Liver (tissue), 10 donors: ENCODE measurements at places on chromosomes 1 and 21. TPM values are rescaled to one million over a fixed set of nuclear protein-coding genes. Genes with fewer than 3 reads are reported as not detected.

DNA sequence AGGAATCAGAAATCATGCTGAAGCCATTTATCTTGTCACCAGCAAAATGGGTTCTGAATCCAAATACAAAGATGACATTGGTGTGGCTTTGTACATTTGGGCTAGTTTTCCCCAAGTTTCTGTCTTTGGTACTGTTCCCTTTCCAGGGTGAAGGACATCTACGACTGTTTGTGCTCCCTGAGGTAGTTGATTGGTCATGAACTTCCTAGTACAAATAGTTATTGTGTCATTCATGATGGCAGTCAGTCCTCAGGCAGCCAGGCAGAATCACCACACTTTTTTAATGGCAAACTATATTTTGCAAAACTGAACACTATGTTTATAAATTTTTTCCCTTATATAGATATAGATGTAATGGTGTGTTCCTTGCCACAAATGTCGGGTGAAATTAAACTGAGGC is 46.0 kb downstream of the CEP350 start:
- DNase-seq: no peak

Gene ADAMTS1
- total RNA-seq: 13.4 TPM

- DNase-seq: no peak
Observed at GRCh38 chr1:1361982-1362423, 3.6 kb upstream of the MXRA8 start.

DNA sequence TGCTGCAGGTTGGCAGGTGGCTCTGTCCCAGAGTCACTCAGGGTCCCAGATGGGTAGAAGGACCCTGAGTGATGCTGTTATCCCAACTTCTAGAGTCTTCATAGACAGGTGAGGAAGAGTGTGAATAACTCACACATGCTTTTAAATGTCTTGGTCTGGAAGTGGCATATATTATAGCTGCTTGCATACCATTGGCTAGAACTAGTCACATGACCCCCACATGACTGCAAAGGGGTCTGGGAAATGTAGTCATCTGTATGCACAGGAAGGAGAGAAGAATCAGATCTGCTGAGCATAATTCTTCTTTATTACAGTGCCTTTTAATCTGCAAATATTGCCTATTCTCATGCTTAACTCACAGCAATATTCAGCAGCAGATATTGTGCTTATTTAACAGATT is 28.2 kb upstream of the KLHDC7A start:
- DNase-seq: no peak

GRCh38 chr1:100440075-100440809 is 87.9 kb downstream of the CDC14A start:
- no peak for DNase-seq

Gene ZFP69
- total RNA-seq: 1.9 TPM

GRCh38 chr1:59415881-59416280 is 119.0 kb downstream of the FGGY start:
- no peak for DNase-seq

Gene KRTAP15-1
- not detected for total RNA-seq

Gene COL24A1
- total RNA-seq: 0.28 TPM

Gene TRMT13
- 8.1 TPM for total RNA-seq

GRCh38 chr1:116956378-116956777 is 45.2 kb upstream of the CD101 start:
- DNase-seq: no peak

- no peak for DNase-seq
Observed at GRCh38 chr1:201892211-201892610, 3.5 kb downstream of the SHISA4 start.

DNA sequence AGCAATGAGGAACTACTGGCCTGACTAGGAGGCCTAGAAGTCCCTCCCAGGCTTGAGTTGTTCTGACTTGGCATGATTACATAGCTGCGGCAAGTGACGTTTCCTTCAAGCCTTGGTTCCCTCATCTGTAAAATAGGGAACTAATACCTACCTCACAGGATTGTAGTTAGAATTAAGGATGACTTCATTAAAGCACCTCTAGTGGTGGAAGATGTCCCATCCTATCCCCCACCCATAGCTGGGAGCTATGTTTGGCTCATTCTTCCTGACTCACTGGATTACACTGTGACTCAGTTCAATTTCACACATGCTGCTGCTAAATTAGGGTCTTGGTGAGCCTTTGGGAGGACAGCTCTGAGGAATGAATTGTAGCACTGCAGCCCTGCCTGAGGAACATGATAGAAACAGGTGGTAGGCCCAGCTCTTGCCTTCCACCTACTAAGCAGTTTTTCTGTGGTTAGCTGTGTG is 6.0 kb upstream of the SHISA4 start:
- DNase-seq: no peak

DNA sequence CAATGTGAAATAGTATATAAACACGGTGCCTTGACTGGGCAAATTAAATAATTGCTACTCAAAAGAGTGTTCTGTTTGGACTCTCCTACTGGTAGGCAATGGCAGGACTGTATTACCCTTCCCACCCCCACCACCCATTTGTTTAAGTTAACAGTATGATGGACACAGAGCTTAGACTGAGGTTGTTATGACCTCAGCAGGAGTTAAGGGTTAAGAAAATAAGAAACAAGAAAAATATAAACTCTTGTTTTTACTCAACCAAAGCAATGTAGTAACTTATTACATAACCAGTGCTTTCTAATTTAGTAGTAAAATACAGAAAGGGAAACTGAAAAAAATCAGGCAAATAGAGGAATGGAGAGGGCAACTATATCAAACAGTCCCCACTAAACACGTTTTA is 19.9 kb upstream of the SERPINC1 start:
- no peak for DNase-seq

GRCh38 chr1:241994171-241994570 is 4.7 kb downstream of the MAP1LC3C start:
- no peak for DNase-seq

GRCh38 chr1:25567710-25568089 is 24.3 kb downstream of the LDLRAP1 start:
- DNase-seq: no peak

DNA sequence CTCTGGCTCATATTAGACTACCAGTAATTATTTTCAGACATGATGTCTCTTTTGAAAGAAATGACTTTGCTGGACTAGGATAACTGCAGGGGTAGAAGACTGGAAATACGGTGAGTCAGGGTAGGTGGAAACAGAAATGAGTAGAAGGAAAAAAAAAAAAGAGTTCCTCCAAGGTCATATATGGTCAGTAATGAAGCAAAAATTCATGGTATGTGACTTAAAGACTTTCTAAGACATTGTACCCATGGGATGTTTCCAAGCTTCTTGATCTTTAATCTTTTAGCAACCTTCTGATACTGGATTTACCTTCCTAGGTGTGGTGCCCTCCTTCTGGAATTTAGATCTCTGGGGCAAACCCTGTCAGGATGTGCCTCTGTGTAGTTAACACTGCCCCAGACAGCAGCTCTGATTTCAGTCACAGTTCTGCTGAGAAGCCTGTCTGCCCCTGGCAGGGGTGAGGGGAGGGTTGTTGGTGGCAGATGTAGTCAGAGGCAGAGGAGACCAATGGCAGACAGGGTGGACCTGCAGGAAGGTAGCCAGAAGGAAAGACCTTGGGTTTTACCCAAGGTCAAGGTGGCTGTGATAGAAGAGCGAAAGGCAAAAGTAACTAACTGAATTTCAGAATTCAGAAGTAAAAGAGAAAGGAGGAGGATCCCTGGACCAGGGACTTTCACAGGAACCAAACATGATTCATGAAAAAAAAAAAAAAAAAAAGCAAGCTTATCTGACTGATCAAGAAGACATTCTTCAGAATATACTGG is 44.1 kb upstream of the BCL10 start:
- DNase-seq: no peak

DNA sequence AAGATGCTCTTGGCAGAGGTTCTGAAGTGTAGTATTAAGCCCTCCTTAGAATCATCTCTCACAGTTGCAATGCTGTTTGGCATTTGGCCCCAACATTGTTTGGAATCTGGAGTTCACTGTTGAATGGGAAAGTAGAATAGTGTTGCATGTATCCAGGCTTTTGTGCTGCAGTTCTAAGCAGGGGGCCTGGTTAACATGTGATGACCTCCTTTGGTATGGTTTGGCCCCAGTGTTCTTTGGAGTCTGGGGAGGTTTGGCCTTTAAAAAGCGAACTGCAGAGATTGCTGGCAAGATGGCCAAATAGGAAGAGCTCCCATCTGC is 61.8 kb upstream of the PLD5 start:
- no peak for DNase-seq

Gene FBXO44
- 6.4 TPM for total RNA-seq

DNA sequence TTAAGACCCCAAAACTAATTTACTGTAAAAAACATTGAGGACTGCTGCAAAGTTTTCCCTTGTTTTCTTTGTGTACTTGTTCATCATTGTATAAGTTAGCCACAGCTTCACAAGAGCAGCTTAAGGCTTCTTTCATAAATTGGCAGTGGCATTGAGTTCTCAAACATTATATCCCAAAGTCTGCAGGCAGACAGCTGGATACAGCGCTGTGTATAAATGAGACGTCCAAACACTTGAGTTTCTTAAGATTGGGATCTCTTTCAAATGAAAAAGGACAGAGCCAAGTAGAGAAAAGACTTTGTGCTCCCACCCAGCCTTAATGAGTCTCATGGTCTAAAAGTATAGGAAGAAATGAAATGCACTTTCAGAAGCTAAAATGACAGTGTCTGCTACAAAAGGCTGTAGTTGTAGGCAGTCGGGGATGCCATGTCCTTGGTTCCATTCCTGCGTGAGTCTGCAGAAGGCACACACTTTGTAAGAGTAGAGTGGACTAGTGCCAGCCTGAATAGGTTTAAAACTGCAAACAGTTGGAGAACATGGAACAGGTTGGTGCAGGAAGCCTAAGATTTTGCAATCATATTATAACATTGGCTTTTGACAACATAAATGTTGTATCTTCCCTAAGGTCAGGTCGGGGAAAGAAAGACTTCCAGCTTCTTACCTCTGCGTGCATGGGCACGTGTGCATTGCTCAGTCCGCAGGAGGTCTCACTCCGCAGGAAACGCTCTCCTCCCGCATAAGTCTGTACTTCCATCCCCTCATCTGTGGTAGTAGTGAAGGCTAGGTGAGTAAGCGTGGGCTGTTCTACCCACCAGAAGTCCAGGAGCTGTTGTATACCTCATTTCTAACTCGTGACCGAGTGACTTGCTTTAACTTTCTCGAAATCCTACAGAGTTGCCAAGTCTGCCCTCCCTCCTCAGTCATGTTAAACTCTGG is 94.4 kb downstream of the CD247 start:
- no peak for DNase-seq

DNA sequence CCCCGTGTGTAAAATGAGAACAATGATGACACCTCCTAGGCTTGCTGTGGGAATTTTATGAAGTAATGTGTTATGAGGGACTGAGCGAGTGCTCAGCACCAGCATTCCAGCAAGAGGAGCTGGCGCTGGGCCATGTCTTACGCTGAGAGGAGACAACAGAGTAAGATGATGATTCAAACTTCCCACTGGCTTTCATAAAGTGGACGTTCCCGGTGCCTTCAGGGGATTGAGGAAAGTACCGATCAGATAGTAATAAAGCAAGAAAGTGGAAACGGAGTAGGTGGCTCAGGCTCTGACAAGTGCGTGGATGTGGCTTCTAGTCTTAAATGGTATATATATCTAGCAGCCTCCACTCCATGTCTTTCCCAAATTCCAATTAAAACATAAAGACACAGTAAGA is 23.8 kb downstream of the EPHA10 start:
- no peak for DNase-seq

DNA sequence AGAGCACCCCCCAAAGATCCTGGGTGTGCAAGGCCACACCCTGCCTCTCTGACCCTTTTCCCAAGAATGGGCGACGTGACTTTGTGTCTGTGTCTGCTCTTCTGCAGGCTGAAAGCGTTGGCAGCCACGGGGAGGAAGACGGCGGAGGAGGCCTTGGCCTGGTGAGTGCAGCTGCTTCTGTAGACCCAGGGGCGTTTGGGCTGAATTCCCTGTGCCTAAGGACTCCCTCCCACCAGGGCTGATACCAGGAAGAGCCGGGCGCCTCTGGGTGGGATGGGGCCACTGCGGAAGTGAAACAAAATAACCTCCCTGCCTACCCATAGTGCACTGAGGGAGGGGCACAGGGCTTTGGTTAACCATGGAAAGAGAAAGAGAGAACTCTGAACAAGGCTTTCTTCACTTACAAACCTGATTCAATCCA is 2.5 kb downstream of the UBASH3A start:
- no peak for DNase-seq

DNA sequence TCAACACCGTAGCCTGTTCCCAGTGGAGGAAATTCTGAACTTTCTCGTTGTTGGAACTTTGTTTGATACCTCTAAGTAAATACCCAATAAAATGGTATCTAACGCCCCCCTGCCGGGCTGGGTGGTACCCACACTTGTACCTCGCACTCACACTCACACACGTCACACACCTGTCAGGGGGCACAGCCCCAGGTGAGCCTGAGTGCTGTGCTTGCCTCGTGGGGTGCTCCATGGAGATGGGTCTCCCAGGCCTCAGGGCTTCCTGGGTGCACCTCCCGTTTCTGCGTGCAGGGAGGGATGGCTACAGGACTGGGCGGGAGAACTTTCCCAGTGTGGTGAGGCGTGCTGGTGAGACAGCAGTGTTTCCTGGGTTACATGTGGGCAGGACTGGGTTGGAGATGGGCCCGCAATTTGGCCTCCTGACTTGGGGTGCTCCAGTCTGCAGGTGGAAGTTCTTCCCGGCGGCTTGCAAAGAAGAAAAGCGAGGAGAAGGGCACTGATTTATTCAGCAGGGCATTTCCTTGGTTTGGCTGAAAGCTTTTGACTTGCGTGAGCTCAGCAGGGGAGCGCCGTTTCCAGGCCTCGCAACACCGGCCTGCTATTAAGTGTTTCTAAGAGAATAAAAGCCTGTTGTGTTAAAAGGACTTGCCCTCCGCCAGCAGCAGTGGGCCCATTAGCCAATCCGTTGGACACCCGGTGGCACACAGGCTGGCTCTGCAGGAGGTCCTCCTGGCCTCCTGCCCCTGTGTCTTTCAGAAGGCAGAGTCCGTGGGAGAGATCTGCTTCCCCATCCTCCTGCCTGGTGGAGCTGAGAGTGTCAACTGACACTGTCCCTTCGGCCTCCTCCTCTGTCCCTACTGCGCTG is 79.7 kb downstream of the KIF26B start:
- DNase-seq: no peak

Gene SDC3
- total RNA-seq: 14.0 TPM

- DNase-seq: peak; percentile 13
Observed at GRCh38 chr1:29784276-29785136, 548.2 kb downstream of the PTPRU start.
